ENCODE measurements at places on chromosomes 7 and 10.

GRCh38 chr10:33539116-33539515, 204.6 kb upstream of the NRP1 start:
- H3K4me1 ChIP-seq: no peaks in the 10 kb centered on the region
- no peak overlapping the region for H3K27ac ChIP-seq
- H3K27me3 ChIP-seq: no peaks in the 10 kb centered on the region
- no peaks in the 10 kb centered on the region for H3K36me3 ChIP-seq
- H3K4me3 ChIP-seq: no peak overlapping the region
- no peak for DNase-seq

DNA sequence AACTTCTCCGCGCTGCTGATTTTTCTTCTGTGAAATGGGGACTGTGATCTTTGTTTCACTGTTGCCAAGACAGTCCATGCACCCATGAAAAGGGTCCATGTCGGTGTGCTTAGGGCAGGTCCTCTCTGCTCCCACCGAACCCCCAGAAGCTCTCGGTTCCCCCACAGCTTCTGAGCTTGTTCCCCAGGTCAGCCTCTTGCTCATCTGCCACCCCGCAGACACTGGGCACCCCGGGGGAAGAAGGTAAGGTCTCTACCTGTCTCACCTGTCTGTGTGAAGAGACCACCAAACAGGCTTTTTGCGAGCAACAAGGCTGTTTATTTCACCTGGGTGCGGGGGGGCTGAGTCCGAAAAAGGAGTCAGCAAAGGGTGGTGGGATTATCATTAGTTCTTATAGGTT, 66.2 kb upstream of the NANOS1 start:
- H3K4me3 ChIP-seq: no peak overlapping the region
- DNase-seq: no peak
- no peak overlapping the region for H3K27ac ChIP-seq
- no peaks in the 10 kb centered on the region for H3K36me3 ChIP-seq

- H3K4me1 ChIP-seq: no peaks in the 10 kb centered on the region
Measured at GRCh38 chr7:96718107-96719003, 8.7 kb upstream of the SEM1 start.

GRCh38 chr10:35433851-35434426, 97.6 kb downstream of the CCNY start:
- peak overlapping the region; percentile 1 for H3K27ac ChIP-seq
- peaks cover 45% of the 10 kb centered on the region for H3K4me1 ChIP-seq
- no peak for DNase-seq
- H3K36me3 ChIP-seq: peaks cover 27% of the 10 kb centered on the region
- no peaks in the 10 kb centered on the region for H3K27me3 ChIP-seq
- H3K4me3 ChIP-seq: no peak overlapping the region

GRCh38 chr7:76220185-76221057, 18.7 kb downstream of the SRRM3 start:
- H3K27ac ChIP-seq: no peak overlapping the region
- no peak for DNase-seq
- no peaks in the 10 kb centered on the region for H3K4me1 ChIP-seq
- H3K36me3 ChIP-seq: peaks cover 5% of the 10 kb centered on the region
- H3K27me3 ChIP-seq: peaks cover 46% of the 10 kb centered on the region

DNA sequence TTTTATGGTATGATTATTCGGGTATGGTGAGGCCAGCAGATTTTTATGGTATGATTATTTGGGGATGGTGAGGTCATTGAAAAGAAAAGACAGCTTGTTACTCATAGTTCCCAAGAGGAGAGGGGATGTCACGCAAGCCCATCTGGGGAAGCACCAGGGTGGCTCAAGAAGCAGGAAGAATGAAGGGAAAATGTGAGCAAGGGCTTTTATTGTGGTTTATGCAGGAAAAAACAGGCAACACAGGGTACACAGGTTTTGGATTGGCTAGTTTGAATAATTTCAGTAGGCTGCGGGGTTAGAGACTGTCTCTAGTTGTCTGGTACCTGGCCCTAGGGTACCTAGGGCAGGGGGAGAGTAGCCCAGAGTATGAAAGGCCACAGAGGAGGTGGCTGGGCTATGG, 26.8 kb upstream of the DGKI start:
- peaks cover 27% of the 10 kb centered on the region for H3K36me3 ChIP-seq
- no peak overlapping the region for H3K27ac ChIP-seq
- H3K4me1 ChIP-seq: no peaks in the 10 kb centered on the region
- no peak for DNase-seq
- H3K4me3 ChIP-seq: no peak overlapping the region

DNA sequence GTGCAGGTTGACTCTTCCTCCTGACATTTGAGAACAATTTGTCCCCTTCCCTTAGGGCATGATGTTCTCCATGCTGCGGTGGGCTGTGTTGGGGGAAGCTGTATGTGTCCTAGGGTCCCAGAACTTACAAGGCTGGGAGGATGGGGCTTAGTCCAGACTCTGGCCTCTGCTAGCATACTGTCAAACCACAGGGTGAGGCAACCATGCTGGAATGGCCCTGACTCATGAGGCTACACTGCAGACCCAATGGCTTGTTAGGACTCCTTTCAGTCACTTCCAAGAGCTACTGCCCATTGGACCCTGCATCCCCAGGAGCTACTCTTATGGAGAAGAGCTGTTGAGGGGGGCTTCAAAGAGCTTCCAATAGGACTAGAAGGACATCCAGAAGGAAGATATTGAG, 20.1 kb upstream of the FAM170B start:
- no peak overlapping the region for H3K27ac ChIP-seq
- no peaks in the 10 kb centered on the region for H3K36me3 ChIP-seq
- H3K4me3 ChIP-seq: no peak overlapping the region
- peaks cover 25% of the 10 kb centered on the region for H3K27me3 ChIP-seq
- DNase-seq: no peak

DNA sequence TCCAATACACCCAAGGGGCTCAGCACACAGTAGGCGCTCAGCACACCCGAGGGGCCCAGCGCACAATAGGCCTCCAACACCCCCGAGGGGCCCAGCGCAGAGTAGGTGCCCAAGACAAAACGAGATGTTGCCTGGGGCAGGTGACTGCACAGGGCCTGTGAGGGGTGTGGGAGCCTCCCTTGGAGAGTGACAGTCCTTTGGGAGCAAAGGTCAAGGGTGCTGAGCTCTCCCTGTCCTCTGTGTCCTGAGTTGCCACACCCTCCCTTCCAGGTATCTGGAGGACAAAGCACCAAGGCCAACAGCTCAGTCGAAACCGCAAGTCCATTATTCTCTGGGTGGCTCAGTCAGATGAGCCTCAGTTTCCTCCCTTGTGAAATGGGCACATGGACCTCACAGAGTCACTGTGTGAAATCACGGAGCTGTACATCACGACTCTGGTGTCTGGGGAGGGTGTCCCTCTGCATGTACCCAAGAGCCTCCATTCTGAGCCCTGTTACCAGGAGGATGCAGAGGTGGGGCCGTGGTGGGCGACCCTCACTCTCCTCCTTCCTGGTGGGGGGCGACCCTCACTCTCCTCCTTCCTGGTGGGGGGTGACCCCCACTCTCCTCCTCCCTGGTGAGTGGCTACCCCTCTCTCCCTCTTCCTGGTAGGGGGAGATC, 81.3 kb downstream of the FOXL3 start:
- H3K27me3 ChIP-seq: peaks cover 12% of the 10 kb centered on the region
- peaks cover 12% of the 10 kb centered on the region for H3K4me1 ChIP-seq
- no peaks in the 10 kb centered on the region for H3K36me3 ChIP-seq
- no peak overlapping the region for H3K4me3 ChIP-seq

GRCh38 chr10:28217848-28218247, 85.0 kb downstream of the MPP7 start:
- H3K4me3 ChIP-seq: no peak overlapping the region
- H3K27ac ChIP-seq: no peak overlapping the region
- H3K27me3 ChIP-seq: no peaks in the 10 kb centered on the region
- H3K36me3 ChIP-seq: peaks cover 5% of the 10 kb centered on the region

- H3K27ac ChIP-seq: no peak overlapping the region
- H3K4me1 ChIP-seq: no peaks in the 10 kb centered on the region
- H3K4me3 ChIP-seq: no peak overlapping the region
- H3K27me3 ChIP-seq: no peaks in the 10 kb centered on the region
Measured at GRCh38 chr7:10085231-10085630, 888.4 kb upstream of the PHF14 start.

GRCh38 chr10:78641693-78642092, 427.1 kb upstream of the ZMIZ1 start:
- no peak for DNase-seq
- H3K4me1 ChIP-seq: peaks cover 6% of the 10 kb centered on the region
- H3K27ac ChIP-seq: no peak overlapping the region
- no peak overlapping the region for H3K4me3 ChIP-seq

DNA sequence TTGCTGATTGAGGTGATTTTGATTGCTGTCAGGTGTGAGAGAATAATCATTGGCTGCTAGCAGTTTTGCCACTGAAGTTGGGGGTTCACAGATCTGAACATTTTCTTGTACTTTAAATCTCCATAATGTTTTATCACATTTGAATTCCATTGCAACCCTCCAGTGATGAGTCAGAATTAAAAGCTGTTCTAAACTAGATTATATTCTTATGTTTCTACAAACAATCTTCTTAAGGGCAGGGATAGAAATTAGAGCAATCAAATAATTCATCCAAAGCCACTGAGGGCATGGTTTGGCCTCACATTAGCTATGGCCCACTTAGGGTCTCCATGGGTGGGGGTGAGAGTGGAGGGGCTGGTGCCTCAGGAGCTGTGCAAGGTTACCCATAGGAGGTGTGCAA, 53.0 kb upstream of the RPA3 start:
- no peak overlapping the region for H3K4me3 ChIP-seq
- H3K36me3 ChIP-seq: no peaks in the 10 kb centered on the region
- no peaks in the 10 kb centered on the region for H3K27me3 ChIP-seq

DNA sequence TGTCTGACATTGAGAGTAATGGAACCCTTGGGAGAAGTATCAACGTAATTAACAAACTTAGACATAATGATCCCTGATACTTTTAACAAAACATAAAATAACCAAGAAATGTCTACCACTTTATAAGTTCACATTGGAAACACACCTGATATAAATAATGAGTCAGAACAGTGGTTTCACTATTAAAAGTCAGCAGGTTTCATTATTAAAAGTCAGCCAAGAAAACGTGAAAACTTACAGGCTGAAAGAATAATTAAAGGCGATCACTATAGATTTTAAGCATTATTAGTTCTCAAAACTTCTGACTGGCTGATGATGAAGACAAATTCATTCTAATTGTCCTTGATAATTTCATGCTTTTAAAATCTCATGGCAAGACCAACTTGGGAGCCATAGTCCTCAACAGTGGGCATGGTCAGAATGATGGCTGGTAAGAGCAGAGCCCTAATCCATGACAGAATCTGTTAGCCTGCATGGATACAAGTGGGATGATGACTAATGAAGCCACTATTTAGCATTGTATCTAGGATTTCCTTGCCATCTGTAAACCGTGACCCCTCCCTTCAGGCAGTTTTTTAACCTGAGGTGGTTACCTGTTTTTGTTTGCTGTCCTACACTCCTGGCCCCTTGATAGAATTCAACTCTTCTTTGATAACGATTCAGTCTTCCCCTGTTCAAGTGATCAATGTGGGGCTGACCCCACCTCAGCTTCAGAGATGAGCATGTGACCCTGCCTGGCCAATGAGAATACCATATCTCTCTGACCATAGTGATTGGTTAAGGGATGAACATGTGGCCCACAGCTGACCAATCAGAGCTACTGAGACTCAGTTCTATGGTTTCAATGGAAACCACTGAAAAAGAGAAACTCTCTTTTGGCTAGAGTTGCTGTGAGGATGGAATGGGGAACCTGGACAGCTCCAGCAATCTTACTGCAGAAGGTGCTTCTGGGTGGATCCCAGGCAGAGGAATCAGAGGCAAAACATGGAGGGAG, 151.0 kb downstream of the PLPP4 start:
- H3K27me3 ChIP-seq: peaks cover 7% of the 10 kb centered on the region
- no peak overlapping the region for H3K27ac ChIP-seq
- no peaks in the 10 kb centered on the region for H3K36me3 ChIP-seq
- H3K4me1 ChIP-seq: no peaks in the 10 kb centered on the region
- DNase-seq: no peak

DNA sequence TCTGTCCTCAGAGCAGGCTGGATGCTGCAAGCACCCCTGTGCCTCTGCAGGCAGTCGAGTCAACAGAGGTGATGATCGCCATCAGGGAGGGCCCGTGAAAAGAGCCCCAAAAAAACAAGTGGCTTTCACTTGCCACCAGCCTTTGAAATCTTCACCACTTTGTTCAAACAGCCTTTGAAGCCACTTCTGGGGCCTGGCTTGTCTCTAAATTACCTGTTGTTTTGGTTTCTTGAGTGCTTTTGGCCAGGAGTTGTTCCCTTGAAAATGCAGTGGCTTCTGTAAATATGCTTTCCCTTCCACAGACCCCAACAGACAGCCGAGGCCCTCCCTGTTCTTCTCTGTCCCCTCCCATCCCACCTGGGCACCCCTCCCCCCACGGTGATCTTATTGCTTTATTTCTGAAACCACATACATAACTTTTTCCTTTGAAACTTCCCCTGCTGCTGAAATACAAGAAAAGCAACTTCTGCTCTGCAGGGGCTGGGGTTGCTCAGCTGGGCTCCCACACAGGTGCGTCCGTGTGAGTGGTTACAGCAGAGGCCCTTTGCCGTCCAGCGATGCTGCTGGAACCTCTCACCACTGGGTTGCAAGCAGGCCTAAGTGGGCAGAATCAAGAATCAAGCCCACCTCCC, 283.8 kb upstream of the SHH start:
- DNase-seq: no peak
- no peak overlapping the region for H3K27ac ChIP-seq
- H3K27me3 ChIP-seq: no peaks in the 10 kb centered on the region
- H3K4me1 ChIP-seq: peaks cover 5% of the 10 kb centered on the region
- H3K36me3 ChIP-seq: no peaks in the 10 kb centered on the region

DNA sequence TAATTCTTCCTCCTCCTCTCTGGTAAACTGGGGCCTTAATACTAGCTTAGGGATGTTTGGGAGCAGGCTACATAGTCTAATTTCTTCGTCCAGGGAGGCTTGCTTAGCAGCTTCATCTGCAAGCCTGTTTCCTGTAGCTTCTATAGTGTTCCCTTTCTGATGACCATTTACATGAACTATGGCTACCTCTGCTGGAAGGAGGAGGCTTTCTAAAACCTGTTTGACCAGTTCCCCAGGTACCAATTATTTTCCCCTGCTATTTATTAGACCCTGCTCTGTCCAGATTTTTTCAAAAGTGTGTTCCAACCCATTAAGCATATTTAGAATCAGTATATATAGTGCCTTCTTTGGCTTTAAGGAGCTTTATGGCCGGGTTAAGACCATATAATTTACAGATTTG, 38.8 kb upstream of the DNAH11 start:
- no peaks in the 10 kb centered on the region for H3K27me3 ChIP-seq
- no peak overlapping the region for H3K4me3 ChIP-seq
- H3K27ac ChIP-seq: no peak overlapping the region
- peaks cover 8% of the 10 kb centered on the region for H3K4me1 ChIP-seq
- peaks cover 65% of the 10 kb centered on the region for H3K36me3 ChIP-seq

GRCh38 chr10:124707144-124707467, 37.1 kb downstream of the FAM53B start:
- H3K4me3 ChIP-seq: no peak overlapping the region
- H3K27me3 ChIP-seq: no peaks in the 10 kb centered on the region
- DNase-seq: no peak
- peaks cover 85% of the 10 kb centered on the region for H3K4me1 ChIP-seq
- peaks cover 3% of the 10 kb centered on the region for H3K36me3 ChIP-seq

Measured in naive B cell (primary cell).